Tibial nerve (tissue), 4 donors: ENCODE measurements at places on chromosomes 5 and 9.

- DNase-seq, result no peak
Observed at GRCh38 chr9:129750013-129750638, 2.7 kb downstream of the PTGES start.

- no peak for DNase-seq
Observed at GRCh38 chr9:22383718-22384117, 62.9 kb upstream of the DMRTA1 start.

DNA sequence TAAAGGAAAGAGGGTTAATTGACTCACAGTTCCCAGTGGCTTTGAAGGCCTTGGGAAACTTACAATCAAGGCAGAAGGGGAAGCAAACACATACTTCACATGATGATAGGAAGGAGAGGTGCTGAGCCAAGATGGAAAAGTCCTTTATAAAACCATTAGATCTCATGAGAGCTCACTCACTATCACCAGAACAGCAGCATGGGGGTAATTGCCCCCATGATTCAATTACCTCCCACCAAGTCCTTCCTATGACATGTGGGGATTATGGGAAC lies 99.7 kb downstream of the PTTG1 start:
- DNase-seq, result no peak

GRCh38 chr9:80366626-80367025 lies 794.9 kb downstream of the TLE4 start:
- DNase-seq, result no peak

DNA sequence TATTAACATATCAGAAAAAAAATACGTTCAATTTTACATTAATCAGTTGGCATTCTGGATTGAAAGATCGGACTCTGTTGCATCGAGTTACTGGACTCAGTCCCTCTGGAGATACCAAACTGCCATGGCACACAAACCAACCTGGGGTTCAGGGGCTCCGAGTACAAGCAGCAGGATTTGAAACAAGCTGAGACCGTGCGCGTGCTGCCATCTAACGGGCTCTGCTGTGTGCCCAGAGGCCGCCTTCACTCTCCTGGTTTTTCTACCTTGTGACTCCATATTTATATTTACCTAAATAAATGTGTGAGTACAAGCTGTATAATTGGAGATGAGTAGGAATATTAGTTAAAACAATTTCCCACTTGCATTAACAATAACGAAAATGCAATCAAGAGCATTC lies 48.2 kb downstream of the ANXA1 start:
- no peak for DNase-seq

DNA sequence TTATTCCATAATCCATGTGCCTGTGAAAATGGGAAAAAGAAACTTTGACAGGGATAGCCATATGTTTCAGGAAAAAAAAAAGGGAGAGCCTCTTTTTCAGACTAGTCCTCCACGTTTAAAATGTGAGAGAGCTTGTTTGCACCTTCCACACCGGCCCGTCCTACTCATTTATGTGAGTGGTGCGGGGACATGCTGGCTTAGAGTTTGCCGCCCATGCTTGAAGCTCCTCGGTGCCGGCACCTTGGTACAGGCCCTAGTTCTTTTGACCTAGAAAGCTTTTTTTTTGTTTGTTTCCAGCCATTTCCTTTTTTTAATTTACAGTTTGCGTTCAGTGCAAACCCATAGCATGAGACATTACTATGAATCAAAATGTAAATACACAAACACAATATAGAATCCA lies 27.8 kb downstream of the PSAT1 start:
- no peak for DNase-seq

GRCh38 chr5:154758493-154758892 lies 3.3 kb downstream of the LARP1 start:
- no peak for DNase-seq

GRCh38 chr5:133438487-133438886 lies 173.9 kb downstream of the FSTL4 start:
- DNase-seq, result no peak

GRCh38 chr5:87307796-87308423 lies 40.2 kb downstream of the RASA1 start:
- no peak for DNase-seq

DNA sequence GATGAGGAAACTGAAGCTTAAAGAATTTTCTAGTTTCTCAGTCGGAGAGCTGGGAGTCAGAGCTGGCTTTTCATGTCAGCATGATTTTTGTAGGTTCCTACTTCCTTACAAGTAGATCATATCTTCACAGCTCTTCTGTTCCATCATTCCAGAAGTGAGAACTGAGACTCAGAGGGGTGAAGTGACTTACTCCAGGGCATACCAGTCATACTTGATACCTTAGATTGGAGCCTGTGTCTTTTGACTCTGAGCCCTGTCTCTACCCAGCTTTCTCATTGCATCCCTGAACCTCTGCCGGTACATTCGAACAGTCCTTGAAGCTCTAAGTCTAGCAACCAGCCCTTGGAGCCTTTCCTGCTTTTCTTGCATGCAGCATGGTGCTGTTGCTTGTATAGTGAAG lies 53.3 kb downstream of the MCCC2 start:
- DNase-seq, result no peak

- no peak for DNase-seq
Observed at GRCh38 chr5:12399868-12400267, 495.6 kb upstream of the CTNND2 start.

DNA sequence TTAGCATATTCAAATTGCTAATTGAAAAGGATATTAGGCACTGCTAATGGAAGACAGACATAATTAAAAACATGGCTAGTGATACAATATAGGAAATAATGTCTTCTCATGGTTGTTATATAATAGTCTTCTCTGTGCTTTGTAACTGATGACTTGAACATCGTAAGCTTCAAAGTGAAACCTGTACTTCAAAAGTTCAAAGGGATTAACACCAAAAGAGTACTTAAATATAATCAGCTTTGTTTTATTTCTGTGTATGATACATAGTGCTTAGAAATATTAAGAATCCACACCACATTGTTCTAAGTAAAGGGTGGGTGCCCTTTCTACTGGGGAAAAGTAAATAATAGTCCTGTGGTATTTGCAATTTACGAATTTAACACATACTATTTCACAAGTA lies 75.4 kb upstream of the ITGA1 start:
- DNase-seq, result no peak

GRCh38 chr9:132698989-132699388 lies 28.7 kb downstream of the GTF3C4 start:
- no peak for DNase-seq

DNA sequence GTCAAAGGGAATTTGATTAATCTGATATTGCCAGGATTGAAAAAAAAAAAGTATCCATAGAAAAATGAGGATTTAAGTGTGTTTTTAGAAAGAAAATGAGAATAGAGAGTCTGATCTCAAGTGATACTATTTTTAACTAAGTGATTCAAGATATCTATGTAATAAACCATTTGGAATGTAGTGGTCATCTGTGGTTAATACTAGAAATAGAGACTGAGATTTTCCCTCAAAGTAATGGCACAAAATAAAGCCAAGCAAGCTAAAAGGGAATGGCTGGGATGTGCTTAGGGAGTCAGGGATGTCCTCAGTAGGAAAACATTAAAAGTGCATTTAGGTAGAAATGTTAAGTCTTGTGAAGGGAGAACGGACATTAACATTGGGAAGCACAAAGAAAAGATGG lies 90.6 kb downstream of the FBXO4 start:
- DNase-seq, result no peak

DNA sequence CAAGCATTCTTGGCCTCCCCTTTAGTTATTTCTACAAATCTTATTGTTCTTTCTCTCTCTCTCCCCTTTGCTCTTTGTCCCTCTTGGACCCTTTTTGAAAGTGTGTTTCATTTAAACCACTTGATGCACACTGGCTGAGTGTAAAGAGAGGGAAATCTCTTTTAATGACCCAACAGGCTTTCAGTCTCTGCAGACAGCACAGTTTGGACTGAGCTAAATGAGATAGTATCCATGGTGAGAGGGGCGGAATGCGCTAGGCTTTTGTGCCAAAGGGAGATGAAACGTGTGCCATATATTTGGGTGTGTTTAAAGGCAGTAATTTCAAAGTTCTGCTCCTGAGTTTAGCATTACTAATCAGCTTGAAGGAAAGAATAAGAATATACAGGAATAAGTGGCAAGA lies 184.9 kb downstream of the PCSK1 start:
- DNase-seq, result no peak

GRCh38 chr5:72510610-72511181 lies 3.5 kb upstream of the ZNF366 start:
- DNase-seq, result no peak

GRCh38 chr9:125586172-125586511 lies 120.9 kb downstream of the MAPKAP1 start:
- no peak for DNase-seq

- no peak for DNase-seq
Observed at GRCh38 chr5:16593013-16593412, 23.8 kb downstream of the RETREG1 start.

GRCh38 chr5:150407096-150407720 lies 5.5 kb downstream of the CD74 start:
- no peak for DNase-seq

DNA sequence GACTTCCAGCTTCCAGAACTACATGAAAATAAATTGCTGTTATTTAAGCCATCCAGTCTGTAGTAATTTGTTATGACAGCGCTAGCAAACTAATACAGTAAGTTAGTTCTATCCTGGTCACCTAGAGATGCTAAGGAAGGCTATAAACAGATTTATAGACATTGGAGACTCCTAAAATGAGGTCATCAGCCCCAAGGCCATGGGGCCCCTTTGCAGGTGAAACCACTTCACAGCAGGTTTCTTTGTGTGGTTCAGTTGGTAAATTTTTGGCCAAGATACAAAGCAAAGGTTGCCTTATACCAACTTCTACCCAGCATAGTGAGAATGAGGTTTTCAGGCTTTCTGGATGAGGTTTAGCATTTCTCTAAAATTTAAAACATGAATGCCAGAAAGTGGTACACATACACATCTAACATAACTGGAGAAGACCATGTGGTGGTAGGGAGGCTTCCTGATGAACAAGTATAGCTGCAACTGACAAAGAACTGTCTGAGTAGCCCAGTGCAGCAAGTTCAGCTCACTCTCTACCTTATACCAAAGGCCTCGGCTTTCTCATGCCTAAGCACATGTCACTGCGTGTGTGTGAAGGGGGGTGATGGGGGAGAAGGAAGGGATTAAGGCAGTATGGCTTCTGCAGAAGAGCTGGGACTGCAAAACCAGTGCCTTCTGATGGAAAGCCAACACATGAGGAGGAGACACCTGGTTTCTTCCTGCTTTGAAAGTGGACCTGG lies 264.6 kb upstream of the TAS2R1 start:
- no peak for DNase-seq

GRCh38 chr5:35324679-35325078 lies 94.4 kb upstream of the PRLR start:
- DNase-seq, result no peak

DNA sequence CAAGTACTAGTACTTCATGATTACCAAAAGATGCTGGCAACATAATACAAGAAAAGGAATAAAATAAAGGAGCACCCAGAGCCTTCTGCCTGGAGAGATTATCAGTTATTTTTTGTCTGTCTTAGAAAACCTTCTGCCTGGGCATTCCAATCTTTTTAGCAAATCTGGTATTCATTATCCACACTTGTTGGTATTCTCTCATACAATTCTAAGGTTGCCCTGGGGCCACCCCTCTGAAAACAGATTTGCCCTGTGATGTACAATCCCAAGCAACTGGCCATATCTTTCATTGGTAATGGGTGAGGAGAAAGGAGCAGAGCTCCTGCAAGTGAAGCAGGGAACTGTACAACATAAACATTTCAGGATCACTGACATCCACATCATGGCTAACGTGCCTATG lies 47.8 kb downstream of the WDR41 start:
- no peak for DNase-seq

GRCh38 chr5:44443172-44443571 lies 54.0 kb upstream of the FGF10 start:
- no peak for DNase-seq

GRCh38 chr5:101112645-101113044 lies 209.6 kb upstream of the ST8SIA4 start:
- no peak for DNase-seq

DNA sequence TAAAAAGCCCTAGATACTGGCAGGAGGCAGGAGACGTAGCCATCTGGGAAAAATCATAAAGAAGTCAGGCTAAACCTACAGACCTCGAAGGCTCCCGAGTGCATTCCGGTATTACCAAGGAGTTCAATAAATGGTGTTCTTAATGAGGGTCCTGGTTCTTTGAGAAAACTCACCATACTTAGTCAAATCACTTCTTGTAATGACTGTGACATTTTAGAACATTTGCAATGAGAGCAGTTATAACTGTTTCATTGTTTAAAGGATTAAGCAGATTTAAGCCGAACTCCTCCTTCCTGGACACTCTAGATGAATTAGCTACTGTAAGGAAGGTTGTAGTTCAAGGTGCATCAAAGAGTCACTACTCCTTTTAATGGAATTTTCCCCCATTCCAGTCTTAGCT lies 67.8 kb downstream of the EFNA5 start:
- no peak for DNase-seq

GRCh38 chr5:44839018-44839681 lies 30.4 kb downstream of the MRPS30 start:
- DNase-seq, result no peak

DNA sequence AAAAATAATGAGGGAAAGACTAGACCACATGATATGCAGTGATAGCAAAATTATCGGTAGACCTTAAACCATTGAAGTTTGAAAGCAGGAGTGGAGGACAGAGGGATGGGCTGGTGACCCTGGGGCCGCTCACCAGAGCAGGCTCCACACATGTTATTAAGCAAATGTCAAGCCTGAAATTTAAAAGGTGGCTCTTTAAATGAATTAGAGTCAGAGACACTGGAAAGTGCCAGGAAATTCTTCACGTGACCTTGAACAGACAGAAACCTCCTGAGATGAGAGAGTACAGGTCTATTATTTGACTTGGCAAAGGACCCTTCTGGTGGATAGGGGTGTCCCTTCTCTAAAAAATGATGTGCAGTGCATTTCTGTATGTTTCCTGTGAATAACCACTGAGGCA lies 111.0 kb upstream of the CPEB4 start:
- DNase-seq, result no peak

DNA sequence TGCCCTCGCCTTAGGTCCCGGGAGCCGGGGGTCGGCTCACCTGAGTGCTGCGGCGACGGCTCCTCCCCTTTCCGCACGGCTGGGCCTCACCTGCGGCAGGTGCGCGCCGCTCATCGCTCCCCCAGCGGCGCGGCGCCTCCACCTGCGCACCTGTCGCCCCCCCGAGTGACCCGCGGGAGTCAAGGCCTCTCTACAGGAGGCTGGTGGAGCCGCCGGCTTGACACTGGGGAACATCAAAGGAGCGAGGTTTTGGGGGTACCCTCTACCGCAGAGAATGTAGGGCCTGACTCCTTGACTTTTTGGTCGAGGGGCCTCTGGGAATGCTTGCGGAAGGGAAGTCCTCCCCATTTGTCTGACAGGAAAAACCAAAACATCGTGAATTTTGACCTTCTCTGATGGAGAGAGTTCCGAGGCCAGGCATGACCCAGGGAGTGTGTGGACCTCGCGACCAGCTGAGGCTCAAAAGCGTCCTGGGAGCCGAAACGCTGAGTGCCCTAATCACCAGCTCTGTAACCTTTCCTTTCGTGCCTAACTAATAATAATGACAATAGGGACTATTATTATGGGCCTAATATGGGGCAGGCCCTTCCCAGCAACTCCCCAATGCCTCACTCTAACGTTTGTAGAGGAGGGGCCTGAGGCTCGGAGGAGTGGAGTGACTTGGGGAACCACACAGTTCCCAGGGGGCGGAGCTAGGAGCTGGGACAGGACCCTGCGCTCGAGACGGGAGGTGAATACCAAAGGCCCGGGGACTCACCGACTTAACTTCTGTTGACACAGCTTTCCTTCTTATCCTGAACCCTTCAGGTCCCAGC lies 714 bp upstream of the IER5L start:
- no peak for DNase-seq

- DNase-seq, result no peak
Observed at GRCh38 chr5:143396353-143396940, 7.0 kb downstream of the NR3C1 start.

GRCh38 chr9:90578126-90578815 lies 64.4 kb downstream of the DIRAS2 start:
- no peak for DNase-seq
